Natural killer cell treated with Interleukin-12 subunit alpha and Interleukin-12 subunit beta and Interleukin-15 and Interleukin-18, amount 100 ng/mL, for 72 hours (primary cell): ENCODE measurements at places on chromosomes 7 and 10.
A peak's percentile ranks its signal among the peaks of the same experiment; 100 is the strongest.

- H3K4me1 ChIP-seq, result no peaks in the 10 kb centered on the region
- no peak for DNase-seq
- H3K36me3 ChIP-seq, result no peaks in the 10 kb centered on the region
- H3K27me3 ChIP-seq, result peaks cover 29% of the 10 kb centered on the region
- H3K27ac ChIP-seq, result no peak overlapping the region
Measured at GRCh38 chr10:104557966-104558365, 83.1 kb upstream of the SORCS3 start.

DNA sequence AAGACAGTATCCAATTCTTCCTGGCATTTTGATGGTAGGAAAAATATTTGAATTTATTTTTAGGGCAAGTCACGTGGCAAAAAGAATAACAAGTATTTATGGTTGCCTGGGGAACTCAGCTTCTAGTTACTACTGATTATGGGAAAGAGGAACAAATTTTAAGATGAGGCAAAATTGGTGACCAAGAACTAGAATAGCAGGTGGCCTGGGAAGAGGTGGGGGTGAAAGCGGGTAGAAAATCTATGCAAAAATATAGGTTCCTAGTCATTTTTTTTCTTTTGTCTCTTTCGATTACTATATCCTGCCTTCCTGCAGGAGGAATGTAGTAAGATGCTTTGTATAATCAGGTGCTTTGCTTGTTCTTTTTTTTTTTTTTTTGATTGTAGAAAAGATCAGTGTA is 27.8 kb downstream of the ENTPD1 start:
- H3K27me3 ChIP-seq, result peaks cover 7% of the 10 kb centered on the region
- peaks cover 64% of the 10 kb centered on the region for H3K4me1 ChIP-seq
- H3K27ac ChIP-seq, result peak overlapping the region; percentile 95
- H3K36me3 ChIP-seq, result peaks cover 17% of the 10 kb centered on the region
- no peak for DNase-seq

- no peak overlapping the region for H3K27ac ChIP-seq
- H3K27me3 ChIP-seq, result peaks cover 3% of the 10 kb centered on the region
- no peaks in the 10 kb centered on the region for H3K36me3 ChIP-seq
- H3K4me1 ChIP-seq, result no peaks in the 10 kb centered on the region
Measured at GRCh38 chr10:61541960-61542359, 88.8 kb upstream of the TMEM26 start.

- H3K36me3 ChIP-seq, result no peaks in the 10 kb centered on the region
- no peaks in the 10 kb centered on the region for H3K27me3 ChIP-seq
- peaks cover 28% of the 10 kb centered on the region for H3K4me1 ChIP-seq
- no peak overlapping the region for H3K27ac ChIP-seq
- no peak overlapping the region for H3K4me3 ChIP-seq
Measured at GRCh38 chr10:50362547-50363125, 111.3 kb upstream of the ASAH2 start.

DNA sequence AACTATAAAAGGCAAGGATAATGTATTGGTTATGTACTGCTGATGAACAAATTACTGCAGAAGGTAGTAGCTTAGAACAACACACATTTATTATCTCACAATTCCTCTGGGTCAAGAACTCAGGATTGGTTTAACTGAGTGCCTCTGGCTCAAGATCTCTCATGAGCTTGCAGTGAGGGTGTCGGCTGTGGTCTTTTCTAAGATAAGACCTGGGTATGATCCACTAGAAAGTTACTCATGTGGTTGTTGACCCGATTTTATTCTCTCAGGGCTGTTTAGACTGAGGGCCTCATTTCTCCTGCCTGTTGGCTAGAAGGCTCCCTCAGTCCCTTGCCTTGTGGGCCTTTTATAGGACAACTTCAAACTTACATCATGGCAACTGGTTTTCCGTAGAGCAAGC is 86.7 kb downstream of the VWDE start:
- no peak for DNase-seq
- no peak overlapping the region for H3K27ac ChIP-seq
- no peak overlapping the region for H3K4me3 ChIP-seq
- peaks cover 14% of the 10 kb centered on the region for H3K27me3 ChIP-seq
- H3K4me1 ChIP-seq, result no peaks in the 10 kb centered on the region

- H3K36me3 ChIP-seq, result no peaks in the 10 kb centered on the region
- no peak overlapping the region for H3K4me3 ChIP-seq
- no peak overlapping the region for H3K27ac ChIP-seq
- H3K27me3 ChIP-seq, result no peaks in the 10 kb centered on the region
- DNase-seq, result peak; percentile 25
- H3K4me1 ChIP-seq, result no peaks in the 10 kb centered on the region
Measured at GRCh38 chr10:47456794-47457527, 27.0 kb downstream of the ANXA8 start.

DNA sequence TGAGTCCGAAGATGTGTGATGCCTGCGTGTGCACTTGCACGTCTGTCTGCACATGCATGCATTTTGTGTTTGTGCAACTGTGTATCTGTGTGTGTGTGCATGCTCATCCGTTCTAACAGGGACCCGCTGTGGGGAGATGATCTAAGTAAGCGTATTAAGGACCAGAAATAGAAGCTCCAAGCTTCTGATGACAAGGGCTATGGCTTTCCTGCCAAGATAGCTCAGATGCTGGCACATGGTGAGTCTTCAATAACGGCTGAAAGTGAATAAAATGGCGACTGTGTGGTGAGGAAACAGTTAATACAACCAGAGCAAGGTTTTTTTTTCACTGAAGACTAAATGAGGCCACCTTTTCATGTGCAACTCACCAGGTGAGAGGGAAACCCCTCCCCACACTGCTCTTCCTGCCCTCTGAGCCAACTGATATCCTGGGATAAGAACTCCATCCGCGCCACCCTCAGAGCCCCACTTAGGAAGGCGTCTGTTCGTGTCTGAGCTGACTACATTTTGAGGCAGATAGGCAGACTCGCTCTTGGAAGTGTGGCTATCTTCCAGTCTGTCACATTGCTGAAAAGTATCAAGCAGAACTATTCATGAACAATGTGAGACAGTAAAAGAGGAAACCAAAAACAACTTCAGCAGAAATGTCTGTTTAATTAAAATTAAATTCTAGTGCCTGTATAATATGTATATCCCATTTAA is 47.4 kb upstream of the TCERG1L start:
- DNase-seq, result no peak
- no peak overlapping the region for H3K4me3 ChIP-seq

- H3K27ac ChIP-seq, result no peak overlapping the region
- H3K4me3 ChIP-seq, result no peak overlapping the region
- no peaks in the 10 kb centered on the region for H3K27me3 ChIP-seq
- peaks cover 7% of the 10 kb centered on the region for H3K4me1 ChIP-seq
Measured at GRCh38 chr7:115033917-115034459, 112.1 kb downstream of the MDFIC start.

DNA sequence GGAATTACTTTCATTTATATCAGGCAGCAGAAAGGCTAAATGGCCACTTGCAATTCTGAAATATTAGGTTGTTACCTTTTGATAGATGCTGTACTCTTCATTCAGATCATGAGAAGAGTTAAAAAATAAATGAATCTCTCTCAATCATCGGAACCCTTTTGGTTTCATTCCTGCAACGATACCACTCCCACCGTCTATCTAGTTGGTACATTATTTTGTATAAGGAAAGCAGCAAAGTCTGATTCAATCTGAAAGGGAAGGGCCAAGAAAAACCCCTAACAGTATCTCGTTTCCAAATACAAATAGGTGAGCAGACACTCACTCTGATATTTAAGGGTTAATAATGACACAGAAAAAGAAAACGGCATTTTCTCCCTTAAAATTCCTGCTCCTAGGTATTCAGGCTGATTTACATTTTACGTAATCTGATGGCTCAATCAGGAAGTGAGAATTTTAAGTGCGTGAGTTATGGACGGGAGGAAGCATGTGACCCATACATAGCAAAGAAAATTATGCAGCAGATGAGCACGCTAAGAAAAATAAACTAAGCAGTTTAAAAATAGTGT is 209.4 kb upstream of the KLF14 start:
- no peak for DNase-seq
- peaks cover 95% of the 10 kb centered on the region for H3K4me1 ChIP-seq
- peak overlapping the region; percentile 82 for H3K27ac ChIP-seq

DNA sequence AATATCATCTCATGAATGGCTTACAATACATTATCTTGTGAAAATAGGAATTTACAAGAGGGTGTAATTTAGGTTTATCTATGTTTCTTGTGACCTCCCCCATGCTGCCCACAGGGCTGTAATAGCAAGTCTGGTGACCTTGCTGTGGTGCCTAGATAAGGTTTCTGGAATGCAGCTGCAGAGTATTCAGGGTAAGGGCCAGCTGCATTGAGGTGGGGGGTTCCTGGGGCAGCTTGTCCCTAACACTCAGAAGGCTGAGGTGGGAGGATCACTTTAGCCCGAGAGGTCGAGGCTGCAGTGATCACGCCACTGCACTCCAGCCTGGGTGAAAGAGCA is 5.3 kb upstream of the DHTKD1 start:
- H3K4me3 ChIP-seq, result no peak overlapping the region
- DNase-seq, result no peak
- no peaks in the 10 kb centered on the region for H3K27me3 ChIP-seq
- H3K27ac ChIP-seq, result no peak overlapping the region
